Fibroblast of the aortic adventitia (primary cell): ENCODE measurements at places on chromosomes 16 and 17.

GRCh38 chr17:47304186-47304585 is 19.6 kb upstream of the EFCAB13 start:
- peak; percentile 69 for DNase-seq

DNA sequence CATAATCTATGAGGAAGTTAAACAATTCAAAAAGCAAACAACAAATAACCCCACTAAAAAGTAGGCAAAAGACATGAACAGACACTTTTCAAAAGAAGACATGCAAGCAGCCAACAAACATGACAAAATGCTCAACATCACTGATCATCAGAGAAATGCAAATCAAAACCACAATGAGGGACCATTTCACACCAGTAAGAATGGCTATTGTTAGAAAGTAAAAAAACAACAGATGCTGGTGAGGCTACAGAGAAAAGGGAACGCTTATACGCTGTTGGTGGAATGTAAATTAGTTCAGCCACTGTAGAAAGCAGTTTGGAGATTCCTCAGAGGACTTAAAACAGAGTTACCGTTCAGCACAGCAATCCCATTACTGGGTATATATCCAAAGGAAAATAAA is 24.4 kb downstream of the TNFRSF13B start:
- DNase-seq: no peak

DNA sequence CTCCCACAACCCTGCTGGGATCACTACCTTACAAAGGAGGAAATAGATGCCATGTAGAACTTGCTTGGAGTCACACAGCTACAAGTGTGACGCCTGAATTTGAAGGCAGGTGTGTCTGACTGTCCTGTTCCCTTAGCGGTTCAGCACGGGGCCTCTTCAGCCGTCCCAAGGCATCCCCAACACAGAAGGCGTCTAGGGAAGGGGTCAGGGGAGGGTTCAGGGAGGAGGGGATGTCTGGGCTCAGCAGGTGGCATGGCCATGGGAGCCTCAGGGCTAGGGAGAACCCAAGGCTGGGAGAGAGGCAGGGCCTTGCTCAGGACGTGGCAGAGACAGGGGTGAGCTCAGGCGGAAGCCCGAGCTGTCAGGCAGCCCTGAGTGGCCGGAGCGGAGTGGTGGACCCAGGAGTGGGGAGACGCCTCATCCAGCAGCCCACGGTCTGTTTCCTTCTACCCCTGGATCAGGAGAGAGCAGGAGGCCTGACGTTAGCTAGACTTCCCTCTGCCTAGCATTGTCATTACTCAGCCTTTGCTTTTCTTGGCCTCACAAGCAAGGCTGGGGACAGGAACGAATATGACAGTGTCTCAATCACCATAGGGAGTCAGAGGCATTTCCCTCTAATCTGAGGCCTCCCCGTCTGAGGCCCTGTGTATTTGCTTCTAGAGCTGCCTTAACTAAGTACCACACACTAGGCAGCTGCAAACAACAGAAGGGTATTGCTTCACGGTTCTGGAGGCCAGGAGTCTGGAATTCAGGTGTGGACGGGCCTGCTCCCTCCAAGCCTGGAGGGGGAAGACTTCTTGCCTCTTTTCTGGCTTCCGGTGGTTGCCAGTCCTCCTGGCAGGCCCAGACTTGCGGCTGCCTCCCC is 31.3 kb upstream of the ANKRD40CL start:
- DNase-seq: no peak

GRCh38 chr16:2767891-2768290 is 9.2 kb downstream of the ELOB start:
- no peak for DNase-seq
